Heart right ventricle (tissue), 16 donors: ENCODE measurements at places on chromosomes 1 and 21. TPM values are rescaled to one million over a fixed set of nuclear protein-coding genes. Genes with fewer than 3 reads are reported as not detected.

DNA sequence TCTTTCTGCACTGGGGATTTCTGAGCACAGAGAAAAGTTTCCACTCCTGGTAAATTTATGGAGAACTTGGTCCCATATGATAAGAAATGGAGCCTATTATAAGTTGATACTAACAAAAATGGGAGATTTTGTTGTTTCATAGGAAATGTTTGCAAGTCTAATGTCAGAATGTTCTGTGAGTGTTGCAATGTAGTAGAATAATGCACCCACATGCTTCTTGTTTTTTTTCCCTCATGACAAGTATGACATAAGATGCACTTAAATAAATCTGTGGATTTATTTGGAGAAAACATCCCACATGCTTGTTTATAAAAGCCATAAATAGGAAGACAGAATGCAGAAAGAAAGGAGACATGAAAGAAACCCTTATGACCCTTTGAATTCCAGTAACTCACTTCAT lies 50.8 kb upstream of the KCNJ6 start:
- DNase-seq = no peak

- DNase-seq = peak; percentile 17
Observed at GRCh38 chr1:62687421-62687902, 724 bp downstream of the DOCK7 start.

- no peak for DNase-seq
Observed at GRCh38 chr1:93729502-93729901, 47.9 kb upstream of the BCAR3 start.

DNA sequence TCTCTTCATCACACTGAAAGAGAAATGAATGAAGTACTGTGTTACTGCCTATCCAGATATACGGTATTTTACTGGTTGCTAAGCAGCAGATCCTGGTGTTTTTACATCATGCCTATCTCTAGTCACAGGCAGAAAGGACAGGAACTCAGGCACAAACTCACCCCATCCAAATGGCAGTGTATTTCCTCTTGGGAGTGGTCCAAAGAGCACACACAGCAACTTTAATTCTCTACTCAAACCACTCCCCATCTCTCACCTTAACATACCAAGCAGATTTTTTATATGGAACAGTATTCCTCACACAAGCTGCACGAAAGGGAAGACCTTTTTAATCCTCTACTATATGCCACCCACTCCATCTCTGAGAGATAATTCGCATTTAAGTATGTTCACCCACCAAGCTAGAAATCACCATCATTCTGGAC lies 27.3 kb downstream of the EIF4G3 start:
- DNase-seq = no peak

- DNase-seq = peak; percentile 43
Observed at GRCh38 chr1:59061876-59062275, 235.0 kb upstream of the FGGY start.

DNA sequence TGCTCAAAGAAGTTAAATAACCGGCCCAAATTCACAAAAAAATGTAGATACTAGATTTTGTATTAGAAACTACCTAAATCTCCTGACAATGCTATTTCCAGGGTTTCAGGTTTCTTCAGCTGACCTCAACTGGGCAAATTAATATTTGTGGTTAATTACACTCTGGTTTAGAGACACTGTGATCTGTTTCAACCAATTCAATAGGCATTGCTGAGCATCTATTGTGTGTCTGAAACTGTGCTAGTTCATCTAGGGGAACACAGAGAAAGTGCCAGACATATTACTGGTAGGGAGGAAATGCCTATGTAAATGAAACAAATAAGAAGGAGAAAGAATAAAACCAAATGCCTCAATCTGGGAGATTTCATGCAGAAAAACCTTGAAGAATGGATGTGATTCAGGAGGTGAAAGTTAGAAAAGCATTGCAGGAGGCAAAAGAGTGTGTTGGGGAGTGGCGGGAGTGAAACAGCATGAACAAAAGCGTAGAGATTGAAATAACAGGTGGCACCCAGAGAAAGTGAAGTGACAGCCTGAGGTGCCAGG lies 51.3 kb upstream of the IVNS1ABP start:
- DNase-seq = no peak

DNA sequence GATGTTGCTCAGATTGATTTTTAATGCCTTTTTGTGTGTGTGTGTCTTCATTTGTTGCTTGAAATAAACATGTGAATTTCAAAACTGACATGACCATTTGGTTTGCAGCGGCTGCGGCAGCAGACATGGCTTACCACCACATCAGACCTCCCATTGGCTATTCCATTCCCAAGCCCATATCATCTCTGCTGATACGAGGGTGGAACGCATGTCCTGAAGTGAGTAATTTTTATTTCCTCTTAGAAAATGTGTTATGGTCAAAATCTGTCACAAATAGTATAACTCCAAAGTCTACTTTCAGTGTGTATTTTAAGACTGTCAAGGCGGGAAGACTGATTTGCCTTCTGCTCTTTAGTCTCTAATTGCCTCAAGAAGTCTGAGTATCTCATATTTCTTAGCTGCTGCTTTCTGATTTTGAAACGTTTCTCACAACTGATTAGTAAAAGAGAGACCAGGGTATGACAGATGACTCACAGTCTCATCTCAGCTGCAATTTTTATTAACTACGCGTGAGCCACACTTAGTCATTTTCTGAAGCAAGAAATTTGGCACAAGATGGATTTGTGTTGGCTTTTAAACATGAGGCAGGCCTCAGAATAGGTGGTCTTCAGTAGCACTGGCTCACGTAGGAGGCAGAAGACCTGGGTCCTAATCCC lies 49.0 kb downstream of the LRRC53 start:
- no peak for DNase-seq

DNA sequence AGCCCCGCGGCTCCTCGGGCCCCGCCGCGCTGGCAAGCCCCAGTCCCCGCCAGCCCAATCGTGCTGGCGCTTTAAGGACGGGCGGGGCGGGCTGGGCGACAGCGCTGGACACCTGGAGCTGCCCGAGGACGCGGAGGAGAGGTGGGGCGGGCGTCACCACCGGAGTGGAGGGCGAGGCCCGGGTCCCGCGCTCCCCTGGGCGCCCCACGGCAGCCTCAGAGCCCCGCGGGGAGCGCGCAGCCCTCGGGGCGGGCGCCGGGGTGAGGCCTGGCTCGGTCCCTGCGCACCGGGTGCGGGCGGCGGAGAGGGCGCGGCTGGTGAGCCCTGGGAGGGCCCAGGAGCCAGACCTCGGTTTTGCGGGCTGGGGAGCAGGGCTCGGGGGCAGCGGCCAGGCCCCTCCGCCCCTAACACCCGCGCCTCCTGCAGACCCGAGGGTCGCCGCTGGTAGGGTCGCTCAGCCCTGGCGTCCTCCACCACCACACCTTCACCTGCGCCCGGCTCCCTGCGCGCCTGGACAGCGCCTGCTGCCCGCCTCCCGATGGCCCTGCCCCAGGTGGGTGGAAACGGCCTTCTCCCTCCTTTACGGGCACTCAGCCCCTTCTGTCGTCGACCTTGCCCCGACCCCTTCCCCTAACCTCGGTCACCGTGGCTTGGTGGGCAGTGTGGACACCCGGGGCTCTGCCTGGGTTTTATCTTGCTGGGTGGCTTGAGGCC lies at the start of gene TMEM61:
Gene TMEM61, plus strand, starts transcription at position 101 of the 714 bp plus-strand sequence. Its CDS starts 438 bp downstream, at position 539.
- no peak for DNase-seq

GRCh38 chr1:101588677-101589076 lies 351.9 kb downstream of the S1PR1 start:
- no peak for DNase-seq

GRCh38 chr1:159023723-159024122 lies 14.0 kb downstream of the IFI16 start:
- no peak for DNase-seq

- no peak for DNase-seq
Observed at GRCh38 chr1:69129538-69129937, 438.2 kb upstream of the LRRC7 start.

- no peak for DNase-seq
Observed at GRCh38 chr1:51616490-51616889, 402 bp upstream of the OSBPL9 start.

- no peak for DNase-seq
Observed at GRCh38 chr1:25137106-25137505, 95.2 kb downstream of the SYF2 start.

DNA sequence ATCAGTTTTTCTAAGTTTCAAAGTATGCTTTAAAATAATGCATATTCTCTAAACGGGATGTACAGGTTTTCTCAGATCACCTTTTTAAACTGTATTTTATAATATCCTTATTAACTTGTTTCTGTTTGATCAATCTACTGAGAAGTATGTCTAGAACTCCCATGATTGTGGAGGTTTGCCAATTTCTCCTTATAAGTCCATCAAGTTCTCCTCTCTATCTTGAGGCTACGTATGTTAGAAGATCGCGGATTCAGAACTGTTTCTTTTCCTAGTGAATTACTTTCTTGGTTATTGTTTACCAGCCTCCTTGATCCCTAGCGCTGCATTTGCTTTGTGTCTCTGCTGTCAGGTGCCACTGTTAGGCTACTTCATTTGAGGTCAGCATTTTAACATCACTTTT lies 89.2 kb downstream of the NPHP4 start:
- DNase-seq = no peak

- DNase-seq = peak; percentile 21
Observed at GRCh38 chr21:39319814-39320332, 6.4 kb upstream of the BRWD1 start.

DNA sequence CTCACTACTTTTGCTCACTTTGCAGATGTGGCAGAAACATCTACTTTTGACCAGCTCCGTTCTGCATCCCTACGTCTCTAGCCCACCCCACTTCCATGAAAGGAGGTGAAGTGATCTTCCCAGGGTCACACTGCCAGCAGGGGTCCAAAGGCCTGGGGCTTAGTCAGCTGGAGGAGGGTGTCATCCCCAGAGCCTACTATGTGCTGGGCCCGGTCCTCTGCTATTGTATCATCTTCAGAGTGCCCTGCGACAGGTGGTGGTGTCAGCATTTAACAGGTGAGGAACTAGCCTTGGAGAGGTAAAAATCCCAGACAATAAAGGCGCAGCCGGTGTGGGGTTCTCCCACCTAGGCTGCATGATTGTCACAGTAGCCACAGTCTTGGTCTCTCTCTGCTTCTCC lies 5.6 kb upstream of the BSND start:
- DNase-seq = no peak

- DNase-seq = no peak
Observed at GRCh38 chr1:43237121-43237520, 32.7 kb upstream of the TMEM125 start.

DNA sequence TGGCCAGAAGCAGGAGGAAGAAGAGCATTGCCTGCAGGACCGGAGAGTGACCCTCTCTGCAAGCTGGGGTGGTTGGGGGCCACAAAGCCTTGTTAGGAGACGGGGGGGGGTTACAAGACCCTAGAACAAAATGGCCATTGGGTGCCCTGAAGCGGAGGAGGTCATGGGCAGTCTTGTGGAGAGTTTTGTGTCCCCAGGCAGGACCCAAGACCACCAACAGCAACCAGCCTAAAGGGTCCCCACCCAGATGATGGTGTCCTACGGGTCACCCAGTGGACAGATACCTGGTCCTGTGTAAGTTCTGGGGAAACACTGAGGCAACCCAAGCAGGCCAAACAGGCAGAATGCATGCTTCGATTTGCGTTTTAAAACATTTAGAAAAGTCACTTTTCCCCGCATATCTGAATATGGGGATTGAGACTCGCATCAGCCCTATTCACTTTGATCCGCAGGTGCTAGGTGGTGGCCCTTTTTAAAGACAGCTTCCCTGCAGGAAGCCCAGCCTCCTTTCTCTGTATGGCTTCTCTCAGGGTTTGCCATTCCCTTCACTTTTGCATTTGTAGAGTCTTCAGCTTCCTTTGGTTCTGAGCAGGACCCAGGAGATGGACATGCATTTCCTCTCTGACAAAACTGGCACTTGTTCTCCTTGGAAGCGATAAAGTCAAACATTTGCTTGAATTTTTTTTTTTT lies 21.1 kb downstream of the GNG4 start:
- no peak for DNase-seq

- DNase-seq = no peak
Observed at GRCh38 chr1:80272495-80272894, 1266.0 kb upstream of the ADGRL4 start.

- DNase-seq = no peak
Observed at GRCh38 chr1:184373155-184373554, 13.7 kb upstream of the C1orf21 start.

GRCh38 chr1:33277488-33278084 lies 21.3 kb downstream of the ZNF362 start:
- DNase-seq = no peak

CELF3 gene
- polyA plus RNA-seq = 0.04 TPM

HTR6 gene
- not detected for polyA plus RNA-seq

CA6 gene
- polyA plus RNA-seq = not detected

TOMM40L gene
- polyA plus RNA-seq = 17.6 TPM

CGN gene
- 0.15 TPM for polyA plus RNA-seq

RORC gene
- polyA plus RNA-seq = 4.0 TPM
